Smooth muscle cell of the coronary artery (primary cell): ENCODE measurements at places on chromosomes 7 and 10. TPM values are rescaled to one million over a fixed set of nuclear protein-coding genes. Genes with fewer than 3 reads are reported as not detected.

Gene UNCX
- total RNA-seq: not detected in 2 replicates

Gene CALD1
- total RNA-seq: 270 and 510 TPM in 2 replicates

Gene MAD1L1
- 53.6 and 59.3 TPM in 2 replicates for total RNA-seq

Gene CCM2
- 61.2 and 70.1 TPM in 2 replicates for total RNA-seq

Gene SYT15
- 0.08 and 0.59 TPM in 2 replicates for total RNA-seq

Gene NEUROG3
- not detected in 2 replicates for total RNA-seq

Gene PNLIPRP2
- total RNA-seq: not detected in 2 replicates

Gene SPDYE5
- 0.12 TPM in 1 of 2 replicates, not detected in the other for total RNA-seq

Gene ATOH7
- total RNA-seq: not detected in 2 replicates

Gene AKR1C4
- not detected in 2 replicates for total RNA-seq

Gene MMRN2
- total RNA-seq: 2.5 and 17.8 TPM in 2 replicates

Gene AOAH
- total RNA-seq: not detected in 2 replicates

Gene ERV3-1
- 4.9 and 16.2 TPM in 2 replicates for total RNA-seq

Gene ANAPC16
- 35.8 and 39.1 TPM in 2 replicates for total RNA-seq

Gene CCDC3
- total RNA-seq: 0.15 and 0.47 TPM in 2 replicates

Gene TLX1
- not detected in 2 replicates for total RNA-seq

Gene SSC4D
- total RNA-seq: 0.68 TPM in 1 of 2 replicates, not detected in the other

Gene MLXIPL
- total RNA-seq: 0.23 TPM in 1 of 2 replicates, not detected in the other

Gene RAB18
- total RNA-seq: 38.8 and 42.7 TPM in 2 replicates

Gene SCART1
- total RNA-seq: 1.3 and 2.7 TPM in 2 replicates

Gene CREB5
- 2.5 and 2.6 TPM in 2 replicates for total RNA-seq

Gene LRRC17
- 39.7 and 84.9 TPM in 2 replicates for total RNA-seq

Gene OR9A2
- 0.12 TPM in 1 of 2 replicates, not detected in the other for total RNA-seq

Gene ADAM12
- 20.8 and 56.4 TPM in 2 replicates for total RNA-seq

Gene PAPSS2
- total RNA-seq: 122 and 168 TPM in 2 replicates

Gene GNGT1
- not detected in 2 replicates for total RNA-seq

Gene AKR1E2
- 10.5 and 51.6 TPM in 2 replicates for total RNA-seq

Gene TMEM236
- under 0.01 TPM in 1 of 2 replicates, not detected in the other for total RNA-seq

Gene NXPH1
- not detected in 2 replicates for total RNA-seq

Gene BTBD16
- under 0.01 TPM in 1 of 2 replicates, not detected in the other for total RNA-seq

Gene NUPR2
- total RNA-seq: not detected in 2 replicates

Gene FAM24B
- total RNA-seq: 3.8 and 4.3 TPM in 2 replicates
